ENCODE measurements at places on chromosomes 3 and 15. TPM values are rescaled to one million over a fixed set of nuclear protein-coding genes. Genes with fewer than 3 reads are reported as not detected.

Gene TNFAIP8L3
- 6.5 TPM for total RNA-seq

DNA sequence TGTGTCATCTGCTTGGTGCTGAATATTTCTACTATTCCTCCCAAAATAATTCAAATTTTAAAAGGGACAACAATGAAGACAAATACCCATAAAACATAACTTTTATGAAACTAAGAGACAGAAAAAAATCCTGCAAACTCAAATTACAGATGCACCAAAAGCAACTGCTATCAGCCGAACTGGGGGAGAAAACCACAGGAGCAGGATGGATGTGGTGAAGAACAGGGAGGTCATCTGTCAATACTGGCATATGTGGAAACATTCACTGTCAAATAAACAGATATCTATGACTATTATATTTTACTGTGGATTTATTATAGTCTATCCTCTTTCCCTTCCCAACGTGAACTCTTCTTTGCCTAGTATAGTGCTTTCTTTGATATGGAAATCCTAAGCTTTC is 53.3 kb upstream of the CPOX start:
- no peak for DNase-seq

GRCh38 chr3:51968883-51969678 is 1.8 kb upstream of the PCBP4 start:
- DNase-seq = no peak

GRCh38 chr3:185992831-185993374 is 55.1 kb upstream of the TRA2B start:
- DNase-seq = peak; percentile 29

DNA sequence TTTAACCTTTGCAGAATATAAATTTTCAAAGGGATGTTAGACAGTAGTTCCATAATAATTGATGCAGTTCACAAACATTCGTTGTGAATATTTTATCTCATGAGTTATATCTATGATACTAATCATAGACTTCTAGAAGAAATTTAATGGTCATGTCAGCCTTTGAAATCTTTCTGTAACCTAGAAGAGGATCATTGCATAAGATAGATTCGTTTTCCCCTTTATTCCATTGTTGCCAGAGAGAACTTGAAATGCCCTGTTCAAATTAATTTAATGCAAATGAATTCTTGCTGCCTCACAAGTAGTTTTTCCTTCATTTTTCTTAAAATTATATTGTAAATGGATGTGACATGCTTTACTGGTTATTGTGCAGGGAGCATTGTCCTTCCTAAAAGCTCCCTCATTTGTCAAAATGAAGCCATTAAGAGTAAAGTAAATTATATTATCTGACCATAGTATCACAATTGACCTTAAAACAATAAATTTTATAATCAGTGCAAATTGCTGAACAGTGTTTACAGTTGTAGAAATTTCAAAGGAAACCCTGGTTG is 128.5 kb upstream of the ZNF717 start:
- no peak for DNase-seq

GRCh38 chr3:197835509-197835908 is 44.5 kb downstream of the LRCH3 start:
- DNase-seq = no peak

- DNase-seq = peak; percentile 79
Measured at GRCh38 chr3:197750396-197750831, 731 bp downstream of the FYTTD1 start.

DNA sequence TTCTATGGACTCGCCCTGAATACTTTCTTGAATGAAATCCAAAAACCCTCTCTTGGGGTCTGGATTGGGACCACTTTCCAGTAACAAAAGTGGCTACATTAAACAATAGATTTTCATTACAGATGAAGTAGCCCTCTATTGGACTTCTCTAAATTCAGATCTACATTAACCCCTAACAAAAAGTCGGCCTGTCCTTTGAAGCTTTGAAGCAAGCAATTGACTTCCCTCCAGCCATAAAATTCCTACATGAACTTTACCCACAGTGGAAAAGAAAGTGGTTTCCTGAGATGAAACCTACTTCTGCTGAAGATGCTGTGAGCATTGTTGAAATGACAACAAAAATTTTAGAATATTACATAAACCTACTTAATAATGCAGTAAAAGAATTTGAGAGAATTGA is 967.1 kb upstream of the ROBO1 start:
- no peak for DNase-seq

- DNase-seq = no peak
Measured at GRCh38 chr3:4850928-4851265, 128.3 kb upstream of the BHLHE40 start.

DNA sequence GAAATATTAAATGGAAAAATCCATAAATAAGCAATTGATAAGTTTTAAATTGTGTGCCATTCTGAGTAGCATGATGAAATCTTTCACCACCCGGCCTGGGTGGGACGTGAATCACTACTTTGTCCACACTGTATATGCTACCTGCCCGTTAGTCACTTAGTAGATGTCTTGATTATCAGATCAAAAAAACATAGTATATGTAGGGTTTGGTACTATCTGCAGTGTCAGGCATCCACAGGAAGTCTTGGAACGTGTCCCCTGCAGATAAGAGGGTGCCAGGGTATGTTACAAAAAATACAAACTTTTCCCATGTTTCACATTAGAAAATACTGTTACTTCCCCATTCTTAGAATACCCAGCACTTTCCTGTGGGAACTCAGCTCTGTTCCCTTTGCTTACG is 35.2 kb downstream of the FAM81A start:
- no peak for DNase-seq

GRCh38 chr3:141578202-141578973 is 91.6 kb downstream of the RASA2 start:
- DNase-seq = no peak

DNA sequence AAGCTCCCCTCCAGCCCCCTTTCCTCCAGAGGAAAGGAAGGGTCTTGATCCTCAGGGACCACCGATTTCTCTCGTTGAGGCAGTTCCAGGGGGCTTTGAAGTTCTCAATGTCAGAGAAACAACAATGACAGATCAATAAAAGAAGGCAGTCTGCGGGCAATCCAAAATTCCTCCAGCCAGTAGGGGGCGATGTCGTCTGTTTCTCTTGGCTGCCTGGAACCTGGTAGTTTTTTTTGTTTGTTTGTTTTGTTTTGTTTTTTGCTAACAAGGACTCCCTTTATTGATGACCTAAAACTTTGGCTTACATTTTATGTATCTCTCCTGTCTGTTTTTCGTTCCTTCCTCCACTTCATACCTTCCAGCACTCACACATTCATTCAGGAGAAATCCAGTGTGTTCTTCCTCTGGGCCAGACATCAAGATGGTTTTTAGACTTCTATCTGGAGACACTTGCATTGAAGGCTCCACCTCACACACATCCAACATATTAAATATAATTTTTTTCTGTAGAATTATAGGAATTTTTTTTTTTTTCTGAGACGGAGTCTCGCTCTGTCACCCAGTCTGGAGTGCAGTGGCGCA is 276.6 kb downstream of the RPLP1 start:
- DNase-seq = no peak

DNA sequence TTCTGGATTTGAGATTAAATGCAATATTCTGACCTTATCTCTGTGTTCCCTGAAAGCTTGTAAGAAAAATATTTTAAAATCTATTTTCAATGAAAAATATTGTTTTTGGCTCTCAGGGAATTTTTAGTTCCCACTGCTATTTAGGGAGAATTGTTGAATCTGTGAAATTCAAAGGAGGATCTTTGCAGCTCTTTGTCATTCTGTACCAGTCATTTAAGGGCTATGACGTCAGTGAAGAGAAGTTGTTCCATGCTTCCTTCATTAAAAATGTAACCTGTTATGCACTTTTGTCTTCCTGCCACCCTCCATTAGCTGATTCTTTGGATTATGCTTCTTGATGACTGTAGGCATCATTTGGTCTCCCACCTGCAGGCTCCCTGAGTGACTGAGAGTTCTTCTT is 427.8 kb upstream of the C2CD4B start:
- DNase-seq = no peak

Gene SGO1
- 3.8 TPM for total RNA-seq

DNA sequence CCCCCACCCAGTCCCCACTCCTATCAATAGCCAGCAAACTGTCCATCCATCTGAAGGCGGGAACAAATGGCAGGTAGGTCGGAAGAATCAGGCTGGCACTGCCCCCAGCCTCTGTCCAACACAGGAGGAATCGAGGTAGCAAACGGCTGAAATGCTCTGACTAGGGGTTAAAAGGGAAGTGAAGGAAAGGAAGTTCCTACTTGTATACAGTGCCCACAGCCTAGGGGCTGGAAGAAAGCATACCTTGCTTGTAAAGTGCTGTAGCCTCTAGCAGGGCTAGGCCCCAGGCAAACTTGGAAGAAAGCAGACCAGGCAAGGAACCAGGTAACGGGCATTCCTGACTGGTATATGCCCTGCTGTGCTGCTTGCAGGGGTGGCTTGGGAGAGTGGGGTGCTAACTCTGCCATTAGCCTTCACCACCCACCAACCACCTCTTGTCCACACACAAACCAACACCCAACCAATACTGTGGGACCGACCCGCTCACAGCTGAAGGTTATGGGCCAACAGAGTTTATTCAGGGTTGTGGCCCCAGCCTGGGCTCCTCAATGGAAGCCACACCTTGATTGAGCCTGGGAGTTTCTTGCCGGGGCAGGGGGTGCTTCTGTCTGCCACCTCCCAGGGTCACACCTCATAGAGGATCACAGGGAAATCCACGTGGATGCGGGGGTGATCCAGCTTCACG is 2.4 kb downstream of the TUSC2 start:
- DNase-seq = no peak

Gene C3orf80
- not detected for total RNA-seq

Gene DPPA2
- total RNA-seq = not detected

GRCh38 chr3:42031808-42032480 is 59.2 kb upstream of the TRAK1 start:
- DNase-seq = no peak

- no peak for DNase-seq
Measured at GRCh38 chr3:178397836-178398235, 138.4 kb upstream of the KCNMB2 start.

Gene CILP
- total RNA-seq = 70.9 TPM

Gene NLGN1
- total RNA-seq = 12.6 TPM

- no peak for DNase-seq
Measured at GRCh38 chr3:65605876-65606432, 432.8 kb downstream of the MAGI1 start.

Gene BCL2A1
- 8.1 TPM for total RNA-seq

Gene SLC9C1
- 3.2 TPM for total RNA-seq

Gene TRIM42
- not detected for total RNA-seq

Gene INSYN1
- total RNA-seq = 14.8 TPM
